ENCODE measurements at places on chromosomes 5 and 9.

- DNase-seq, result no peak
These were observed 53.7 kb downstream of the CERT1 start for GRCh38 chr5:75457691-75458090.

DNA sequence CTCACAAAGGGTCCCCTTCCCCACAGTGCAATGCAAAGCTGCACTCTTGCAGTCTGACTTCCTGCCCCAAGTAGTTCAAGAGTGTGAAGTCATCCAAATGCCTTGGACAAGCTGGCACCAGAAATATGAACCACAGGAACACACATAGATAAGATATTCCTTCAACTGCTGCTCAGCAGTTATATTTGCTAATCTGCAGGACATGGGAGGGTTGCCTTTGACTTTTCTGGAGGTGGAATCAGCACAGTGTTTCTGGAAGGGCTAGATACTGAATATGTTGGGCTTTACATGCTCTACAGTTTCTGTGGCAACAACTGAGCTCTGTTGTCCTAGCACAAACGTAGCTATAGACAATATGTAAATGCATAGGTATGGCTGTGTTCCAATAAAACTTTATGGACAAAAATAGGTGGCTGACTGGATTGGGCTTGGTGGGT, 96.7 kb upstream of the PCA3 start:
- DNase-seq, result no peak

DNA sequence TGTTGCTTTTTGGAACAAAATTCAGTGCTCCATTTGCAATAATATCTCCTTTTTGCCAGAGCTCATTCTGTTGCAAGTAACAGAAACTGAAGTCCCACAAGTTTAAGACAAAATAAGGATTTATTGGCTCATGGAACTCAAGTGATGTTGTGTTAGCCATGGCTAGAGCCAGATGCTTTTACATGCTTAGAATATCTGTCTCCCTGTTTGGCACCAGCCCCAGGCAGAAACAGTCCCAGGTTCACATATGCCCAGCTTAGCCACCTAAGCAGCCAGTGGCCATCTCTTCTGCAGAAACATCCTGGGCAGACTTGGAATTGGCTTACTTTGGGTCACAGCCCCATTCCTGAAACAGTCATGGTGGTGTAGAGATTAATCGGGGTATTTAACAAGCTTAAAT, 540.9 kb upstream of the SGCD start:
- no peak for DNase-seq

- no peak for DNase-seq
These were observed 66.1 kb downstream of the FBXL17 start for GRCh38 chr5:108315829-108316228.

- no peak for DNase-seq
These were observed 13.8 kb upstream of the LHFPL2 start for GRCh38 chr5:78662323-78662722.

- no peak for DNase-seq
These were observed 17.8 kb upstream of the MSANTD3 start for GRCh38 chr9:100409176-100409556.

DNA sequence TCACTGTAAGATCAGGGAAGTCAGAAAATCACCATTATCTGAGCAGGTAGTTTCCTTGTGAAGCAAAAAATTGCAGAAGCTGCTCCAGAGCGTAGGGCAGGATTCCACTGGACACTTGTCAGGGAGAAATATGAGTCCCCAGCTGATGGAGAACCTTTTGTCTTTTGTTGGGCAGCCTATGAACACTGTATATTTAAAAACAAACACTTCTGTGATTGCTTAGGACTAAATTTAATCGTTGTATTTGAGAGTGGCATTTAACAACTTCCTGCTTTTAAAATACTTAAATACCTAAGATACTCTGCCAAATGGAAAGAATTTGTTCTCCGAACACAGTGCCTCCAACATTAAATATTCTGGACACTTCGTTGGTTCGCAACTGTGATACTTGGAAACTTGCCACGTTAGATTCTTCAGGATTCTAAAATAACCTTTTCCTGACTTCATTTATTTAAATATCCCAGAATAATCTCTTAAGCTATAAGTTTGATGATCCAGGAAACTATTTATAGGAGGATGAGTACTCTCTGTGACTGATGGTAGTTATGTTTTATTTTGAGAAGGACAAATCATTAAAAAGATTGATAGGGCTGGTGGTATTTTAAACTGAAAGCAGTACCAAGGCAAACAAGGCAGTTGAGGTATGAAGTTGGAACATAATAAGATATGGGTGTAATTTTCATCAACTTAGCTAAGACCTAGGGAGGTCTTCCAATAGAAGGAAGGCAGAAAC, 2.7 kb upstream of the HSPA4 start:
- no peak for DNase-seq

DNA sequence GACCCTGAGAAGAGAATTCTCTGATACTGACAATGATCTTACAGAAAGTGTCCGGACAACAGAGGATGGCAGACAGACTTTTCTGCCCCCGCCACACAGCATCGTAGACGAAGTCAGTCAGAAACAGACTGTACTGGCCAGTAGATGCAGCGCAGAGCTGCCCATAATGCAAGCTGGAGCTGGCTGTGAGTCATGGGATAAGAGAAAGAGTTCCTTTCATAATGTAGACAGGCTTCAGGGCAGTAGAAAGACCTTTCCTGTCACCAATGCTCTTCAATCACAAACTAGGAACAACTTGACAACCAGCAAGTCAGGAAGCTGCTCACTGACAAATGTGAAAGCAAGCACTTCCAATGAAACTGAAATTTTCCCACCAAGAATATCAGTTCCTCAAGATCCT, 5.1 kb downstream of the SPATA31D1 start:
- no peak for DNase-seq

GRCh38 chr9:34380034-34380510, 3.4 kb upstream of the MYORG start:
- DNase-seq, result no peak

- no peak for DNase-seq
These were observed 40.2 kb downstream of the ACO1 start for GRCh38 chr9:32424616-32425015.

- DNase-seq, result no peak
These were observed 15.6 kb downstream of the NIM1K start for GRCh38 chr5:43207601-43208000.

DNA sequence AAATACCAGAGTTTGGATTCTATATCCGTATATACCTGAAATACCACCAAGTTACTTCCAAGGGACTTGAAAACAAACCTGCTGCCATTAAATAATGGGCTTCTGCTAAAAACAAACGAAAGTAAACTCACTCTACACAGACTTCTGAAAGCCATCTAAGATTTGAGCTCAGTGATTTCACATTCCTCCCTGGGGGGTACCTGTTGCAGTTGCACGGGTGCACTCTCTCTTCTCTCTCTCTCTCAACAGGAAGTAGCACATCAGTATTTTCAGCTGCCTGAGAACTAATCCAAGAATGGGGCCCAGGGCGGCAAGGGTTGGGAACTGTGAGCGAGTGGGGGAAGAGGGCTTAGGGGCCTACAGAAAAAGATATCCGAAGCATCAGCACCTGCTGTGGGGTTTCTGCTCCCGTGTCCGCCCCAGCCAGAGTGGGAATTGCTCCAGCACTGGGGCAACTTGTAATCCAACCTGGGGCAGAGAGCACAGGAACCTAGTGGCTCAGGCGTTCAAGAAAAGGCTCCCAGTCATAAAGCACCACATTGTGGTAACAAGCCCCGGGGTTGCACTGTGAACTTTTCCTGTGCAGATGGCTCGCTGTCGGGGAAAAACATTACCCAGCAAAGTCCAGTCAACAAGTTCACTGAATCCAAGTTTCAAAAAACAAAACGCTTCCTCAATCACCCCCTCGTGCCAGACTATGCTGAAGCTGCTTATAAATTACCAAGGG, 99.8 kb downstream of the EFNA5 start:
- peak; percentile 80 for DNase-seq

DNA sequence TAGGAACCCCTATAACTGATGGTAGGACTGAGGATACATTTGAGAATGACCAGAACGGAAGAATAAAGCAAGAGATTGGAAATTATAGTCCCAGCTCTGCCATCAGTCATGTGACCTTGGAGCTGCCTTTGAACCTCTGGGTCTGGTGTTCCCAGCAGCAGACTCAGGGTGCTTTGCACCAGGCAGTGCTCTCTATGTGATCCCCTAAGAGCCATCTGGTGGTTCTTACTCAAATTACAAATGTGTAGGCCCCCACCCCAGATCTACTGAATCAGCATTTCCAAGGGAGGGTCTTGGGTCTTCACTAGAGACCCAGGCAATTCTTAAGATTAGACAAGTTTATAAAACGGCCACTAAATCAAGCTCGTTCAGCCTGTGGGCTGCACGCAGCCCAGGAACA, 40.2 kb upstream of the PRDM12 start:
- no peak for DNase-seq

DNA sequence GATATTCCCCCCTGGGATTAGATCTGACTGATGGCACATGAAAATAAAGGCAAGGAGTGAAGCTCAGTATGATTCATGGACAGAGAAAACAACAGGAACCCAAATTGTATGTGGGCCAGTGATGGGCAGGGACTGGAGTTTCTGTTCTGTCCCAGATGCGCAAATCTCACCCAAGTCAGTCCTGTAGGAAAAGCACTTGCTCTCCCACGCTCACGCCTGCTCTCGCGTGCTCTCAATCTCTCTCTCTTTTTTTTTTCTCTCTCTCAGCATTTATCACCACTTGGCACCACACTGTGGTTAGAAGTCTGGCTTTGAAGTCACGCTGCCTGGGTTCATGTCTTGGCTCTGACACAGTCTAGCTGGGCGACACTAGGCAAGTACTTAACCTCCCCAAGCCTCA, 106.5 kb upstream of the LRRTM2 start:
- DNase-seq, result no peak

- no peak for DNase-seq
These were observed 216.1 kb downstream of the FSTL4 start for GRCh38 chr5:133396187-133396741.

DNA sequence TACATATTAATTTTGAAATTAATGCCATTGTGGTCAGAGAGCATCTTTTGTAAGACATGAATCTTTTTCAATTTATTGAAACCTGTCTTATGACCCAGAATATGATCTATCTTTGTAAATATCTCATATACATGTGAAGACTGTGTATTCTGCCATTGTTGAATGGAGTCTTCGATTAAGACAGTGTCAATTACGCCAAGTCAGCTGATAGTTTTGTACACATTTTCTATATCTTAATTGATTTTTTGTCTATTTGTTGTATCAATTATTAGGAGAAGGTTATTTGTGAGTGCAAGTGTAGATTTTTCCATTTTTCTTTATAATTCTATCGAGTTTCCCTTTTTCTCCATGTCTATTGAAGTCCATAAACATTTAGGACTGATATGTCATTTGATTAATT, 471.6 kb downstream of the MED10 start:
- no peak for DNase-seq

- DNase-seq, result no peak
These were observed 44.4 kb downstream of the TNFAIP8 start for GRCh38 chr5:119400245-119400644.

DNA sequence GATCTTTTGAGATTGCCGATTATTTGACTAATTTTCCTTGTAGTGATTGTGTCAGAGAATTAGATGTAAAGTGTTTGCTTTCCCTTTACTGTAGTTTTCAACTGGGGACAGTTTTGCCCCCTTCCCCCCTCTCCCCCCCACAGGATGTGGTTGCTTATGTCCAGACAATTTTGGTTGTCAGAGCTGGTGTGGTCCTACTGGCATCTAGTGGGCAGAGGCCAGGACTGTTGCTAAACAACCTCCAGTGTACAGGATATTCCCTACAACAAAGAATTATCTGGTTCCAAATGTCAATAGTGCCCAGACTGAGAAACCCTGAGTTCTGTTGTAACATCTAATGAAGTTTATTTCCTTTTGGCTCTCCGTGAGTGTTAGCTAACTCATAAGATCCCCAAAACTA, 20.0 kb downstream of the TMEFF1 start:
- no peak for DNase-seq

GRCh38 chr9:36858805-36859375, 175.2 kb downstream of the PAX5 start:
- DNase-seq, result no peak

- no peak for DNase-seq
These were observed 11.0 kb upstream of the ATP6V0E1 start for GRCh38 chr5:172972552-172972951.

- no peak for DNase-seq
These were observed 101.3 kb downstream of the AGTPBP1 start for GRCh38 chr9:85640425-85640824.

DNA sequence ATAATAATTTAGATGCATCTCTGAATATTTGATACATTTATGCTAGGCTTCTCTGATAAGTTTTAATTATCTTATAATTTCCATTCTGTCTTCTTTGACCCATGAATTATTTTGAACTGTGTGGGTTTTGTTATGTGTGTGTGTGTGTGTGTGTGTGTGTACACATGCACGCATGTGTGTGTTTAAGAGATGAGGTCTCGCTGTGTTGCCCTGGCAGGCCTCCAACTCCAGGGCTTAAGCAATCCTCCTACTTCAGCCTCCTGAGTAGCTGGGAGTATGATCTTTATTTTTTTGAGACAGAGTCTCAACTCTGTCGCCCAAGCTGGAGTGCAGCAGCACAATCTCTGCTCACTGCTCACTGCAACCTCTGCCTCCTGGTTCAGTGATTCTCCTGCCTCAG, 75.4 kb downstream of the NDUFAF2 start:
- DNase-seq, result no peak

DNA sequence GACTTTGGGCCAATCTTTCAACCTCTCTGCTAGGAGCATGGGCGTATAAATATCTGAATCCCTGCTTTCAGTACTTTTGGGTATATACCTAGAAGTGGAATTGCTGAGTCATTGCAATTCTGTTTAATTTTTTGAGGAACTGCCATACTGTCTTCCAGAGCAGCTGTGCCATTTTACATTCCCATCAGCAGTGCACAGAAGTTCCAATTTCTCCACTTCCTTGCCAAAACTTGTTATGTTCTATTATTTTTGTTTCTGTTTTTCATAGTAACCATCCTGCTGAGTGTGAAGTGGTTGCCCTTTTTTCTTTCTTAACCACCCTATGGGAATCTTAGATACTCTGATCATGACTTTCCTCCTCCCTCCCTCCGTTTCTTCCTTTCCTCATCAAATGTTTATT, 11.1 kb upstream of the CCIN start:
- no peak for DNase-seq

- DNase-seq, result no peak
These were observed 56.4 kb downstream of the PBX3 start for GRCh38 chr9:125803526-125803925.

DNA sequence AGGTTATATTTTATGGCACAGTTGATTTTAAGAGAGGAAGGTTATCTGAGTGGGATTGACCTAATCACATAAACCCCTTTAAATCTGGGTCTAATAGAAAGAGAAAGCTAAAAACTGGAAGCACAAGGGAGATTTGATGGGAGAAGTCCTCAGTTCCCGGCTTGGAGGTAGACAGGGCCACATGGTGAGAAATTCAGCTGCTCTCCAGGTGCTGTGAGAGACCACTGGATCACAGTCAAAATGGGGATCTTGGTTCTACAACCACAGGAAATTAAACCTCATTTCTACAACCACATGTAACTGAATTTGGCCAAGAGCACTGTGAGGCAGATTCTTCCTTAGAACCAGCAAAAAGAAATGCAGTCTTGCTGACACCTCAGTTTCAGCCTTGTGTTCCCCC, 2352.7 kb downstream of the MAT2B start:
- no peak for DNase-seq

GRCh38 chr5:115583474-115583873, 18.8 kb downstream of the TICAM2 start:
- DNase-seq, result no peak
